Daoy (cell line): ENCODE measurements at places on chromosomes 4 and X.

- DNase-seq = peak; percentile 33
Measured at GRCh38 chr4:110480031-110480549, 4.1 kb downstream of the ENPEP start.

DNA sequence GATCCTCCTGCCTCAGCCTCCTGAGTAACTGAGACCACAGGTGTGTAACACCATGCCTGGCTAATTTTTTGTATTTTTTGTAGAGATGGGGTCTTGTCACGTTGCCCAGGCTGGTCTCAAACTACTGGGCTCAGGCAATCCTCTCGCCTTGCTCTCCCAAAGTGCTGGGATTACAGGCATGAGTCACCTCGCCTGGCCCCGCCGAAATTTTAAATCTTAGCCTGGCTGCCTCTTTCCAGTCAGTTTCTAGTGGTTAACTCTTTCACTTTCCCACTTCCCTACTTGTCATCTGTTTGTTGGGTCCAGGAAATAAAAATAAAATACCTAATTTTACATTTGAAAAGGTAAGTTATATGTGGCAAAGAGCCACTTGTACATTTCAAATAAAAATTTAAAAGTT is 62.4 kb downstream of the TMEM165 start:
- peak; percentile 50 for DNase-seq

DNA sequence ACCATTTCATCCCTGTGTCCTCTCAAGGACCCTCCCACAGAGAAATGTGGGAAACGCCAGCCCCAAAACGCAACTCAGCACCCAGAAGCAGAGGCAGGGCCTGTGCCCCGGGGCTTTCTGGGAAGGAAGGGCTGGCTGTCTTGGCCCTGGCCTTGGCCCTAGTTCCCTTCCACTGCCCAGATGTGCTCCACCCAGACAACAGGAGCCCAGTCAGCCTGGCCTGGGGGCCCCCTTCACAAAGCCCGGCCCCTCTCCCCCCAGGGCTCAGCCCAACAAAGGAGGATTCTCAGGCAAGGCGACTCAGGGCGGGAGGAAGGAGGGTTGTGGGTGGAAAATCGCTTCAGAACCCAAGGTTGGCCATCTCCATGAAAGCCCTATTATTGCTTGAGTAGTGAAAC is 82.5 kb downstream of the PJA1 start:
- no peak for DNase-seq

GRCh38 chrX:97850911-97851310 is 967.2 kb downstream of the RPA4 start:
- DNase-seq = no peak

DNA sequence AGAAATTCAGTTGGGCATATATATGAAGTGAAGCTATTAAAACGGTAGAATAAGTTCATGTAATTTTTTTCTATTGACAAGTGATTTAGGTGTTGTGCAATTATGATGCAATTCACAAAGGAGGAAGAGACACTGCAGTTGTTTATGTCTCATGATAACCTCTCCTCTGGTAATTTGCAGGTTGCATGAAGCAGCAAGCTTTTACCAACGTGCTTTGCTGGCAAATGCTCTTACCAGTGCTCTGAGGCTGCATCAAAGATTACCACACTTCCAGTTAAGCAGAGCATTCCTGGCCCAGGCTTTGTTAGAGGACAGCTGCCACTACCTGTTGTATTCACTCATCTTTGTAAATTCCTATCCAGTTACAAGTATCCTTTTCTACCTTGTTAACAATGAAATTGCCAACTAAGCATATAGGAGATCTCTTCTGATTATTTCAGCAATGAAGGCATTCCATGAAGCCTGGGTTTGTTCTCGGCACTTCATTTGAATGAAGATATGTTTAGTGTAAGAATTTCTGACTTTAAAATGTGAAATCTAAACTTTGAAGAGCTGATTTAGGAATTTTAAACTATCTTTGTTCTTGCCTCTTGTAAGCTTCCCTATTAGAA is 3.9 kb downstream of the TMEM33 start:
- no peak for DNase-seq

- no peak for DNase-seq
Measured at GRCh38 chr4:54683616-54684346, 26.0 kb downstream of the KIT start.

- no peak for DNase-seq
Measured at GRCh38 chrX:65516756-65517155, 17.8 kb downstream of the LAS1L start.

- DNase-seq = peak; percentile 28
Measured at GRCh38 chr4:156575430-156576073, 396.0 kb downstream of the PDGFC start.

- DNase-seq = no peak
Measured at GRCh38 chr4:173478913-173479283, 51.1 kb downstream of the HAND2 start.

- no peak for DNase-seq
Measured at GRCh38 chr4:158170691-158171561, 1.9 kb downstream of the GASK1B start.

GRCh38 chr4:100339870-100340269 is 149.6 kb upstream of the DDIT4L start:
- no peak for DNase-seq

- no peak for DNase-seq
Measured at GRCh38 chrX:65750674-65751469, 83.4 kb downstream of the MSN start.

DNA sequence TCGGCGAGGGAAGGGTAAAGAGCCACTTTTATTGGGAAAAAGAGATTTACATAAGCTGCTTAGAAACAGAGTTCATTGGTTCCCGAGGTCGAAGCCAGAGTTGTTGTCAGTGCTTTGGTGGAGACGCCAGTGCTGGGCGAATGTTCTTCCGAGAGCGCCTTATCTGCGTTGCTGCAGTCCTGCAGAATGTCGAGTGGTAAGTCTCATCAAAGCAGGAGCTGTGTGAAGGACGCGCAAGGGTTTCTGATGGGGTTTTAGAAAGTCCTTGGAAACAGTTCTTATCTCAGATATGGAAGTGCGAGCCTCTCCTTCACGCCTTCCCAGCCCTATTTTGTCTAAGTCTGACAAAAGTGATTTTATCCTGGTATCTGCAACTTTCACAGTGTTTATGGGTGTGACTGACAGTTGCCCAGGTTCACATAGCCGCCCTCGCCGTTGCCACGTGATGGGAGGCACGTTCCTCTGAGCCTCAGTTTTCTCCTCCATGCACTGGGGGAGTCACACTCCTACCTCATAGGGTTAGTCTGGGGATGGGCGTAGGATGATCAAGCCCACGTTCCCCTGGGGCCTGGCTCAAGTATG is 47.3 kb upstream of the NSG1 start:
- no peak for DNase-seq

- DNase-seq = no peak
Measured at GRCh38 chrX:69535661-69536060, 31.5 kb downstream of the NALF2 start.

- no peak for DNase-seq
Measured at GRCh38 chr4:134952775-134953174, 751.2 kb upstream of the PABPC4L start.

- no peak for DNase-seq
Measured at GRCh38 chr4:148069895-148070178, 337.9 kb downstream of the ARHGAP10 start.

GRCh38 chrX:2894885-2895292 is 34.2 kb downstream of the ARSD start:
- DNase-seq = peak; percentile 6

- DNase-seq = peak; percentile 48
Measured at GRCh38 chrX:103585411-103586313, at the start of gene TCEAL4. Gene TCEAL4, plus strand, starts transcription at chrX:103585515. Its CDS starts 1,161 bp downstream, at chrX:103586676.

DNA sequence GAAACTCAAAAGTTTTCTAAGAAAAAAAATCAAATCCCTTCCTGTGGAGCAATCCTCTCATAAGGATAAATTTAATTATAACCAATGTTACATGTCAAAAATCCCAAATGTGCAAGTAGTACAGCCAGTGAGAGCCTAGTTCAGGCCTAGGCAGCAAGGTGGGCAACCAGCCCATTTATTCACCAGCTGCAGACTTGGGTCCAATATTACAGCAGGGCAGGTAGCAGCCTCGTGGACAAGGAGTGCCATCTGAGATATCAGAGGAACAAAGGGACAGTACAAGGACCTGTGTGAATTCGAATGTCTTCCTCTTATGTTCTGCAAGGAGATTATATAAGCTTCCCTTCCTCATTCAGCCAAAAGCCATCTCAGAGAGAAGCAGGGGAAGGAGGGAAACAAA is 6.6 kb downstream of the HELQ start:
- no peak for DNase-seq

DNA sequence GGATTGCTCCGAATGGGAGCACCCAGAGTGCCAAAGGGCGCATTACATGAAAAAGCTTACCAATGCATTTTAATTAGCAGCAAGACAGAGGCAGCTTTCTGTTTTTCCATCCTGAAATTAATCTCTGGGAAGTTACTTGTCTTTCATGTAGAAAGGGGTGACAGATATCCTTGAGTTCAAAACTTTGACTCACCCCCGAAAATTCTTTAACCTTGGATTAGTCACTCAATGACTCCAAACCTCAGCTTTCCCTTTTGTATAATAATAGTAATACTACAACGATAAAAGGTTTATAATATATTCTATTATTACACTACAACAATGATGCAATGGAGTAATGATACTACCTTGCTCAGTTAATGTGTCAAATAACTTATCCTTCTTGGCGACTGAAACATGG is 126.3 kb downstream of the ADAMTS3 start:
- DNase-seq = no peak

GRCh38 chrX:133555782-133556458 is 140.6 kb upstream of the GPC4 start:
- no peak for DNase-seq

GRCh38 chr4:183384983-183385382 is 59.5 kb upstream of the CDKN2AIP start:
- DNase-seq = no peak

GRCh38 chrX:1451661-1452515 is 821 bp downstream of the ASMTL start:
- DNase-seq = no peak

DNA sequence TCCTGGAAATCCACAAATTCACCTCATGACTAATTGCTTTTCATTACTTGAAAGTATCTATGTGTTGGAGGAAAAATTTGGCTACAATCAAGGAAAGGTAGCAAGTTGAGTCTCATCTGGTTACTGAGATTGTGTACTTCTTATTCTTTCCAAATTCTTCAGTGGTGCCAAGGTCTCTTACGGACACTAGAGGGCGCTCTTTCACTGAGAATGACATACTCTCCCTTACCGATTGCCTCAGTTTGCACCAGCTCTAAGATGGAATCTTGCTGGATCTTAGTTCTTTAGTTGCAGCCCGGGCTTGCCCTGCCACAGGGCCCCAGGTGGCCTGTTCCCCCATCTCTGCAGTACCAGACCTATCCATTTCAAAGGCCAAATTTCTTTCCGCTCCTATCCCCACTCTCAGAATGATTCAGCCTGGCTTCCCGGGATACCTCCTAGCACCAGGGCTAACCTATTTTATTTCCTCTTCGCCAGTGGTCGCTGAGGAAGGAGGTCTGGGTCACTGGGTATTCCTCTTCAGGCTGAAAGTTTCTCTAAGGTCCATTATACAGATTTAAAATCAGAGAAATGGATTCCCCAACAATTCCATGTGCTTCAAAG is 24.6 kb upstream of the GPR50 start:
- DNase-seq = peak; percentile 29

DNA sequence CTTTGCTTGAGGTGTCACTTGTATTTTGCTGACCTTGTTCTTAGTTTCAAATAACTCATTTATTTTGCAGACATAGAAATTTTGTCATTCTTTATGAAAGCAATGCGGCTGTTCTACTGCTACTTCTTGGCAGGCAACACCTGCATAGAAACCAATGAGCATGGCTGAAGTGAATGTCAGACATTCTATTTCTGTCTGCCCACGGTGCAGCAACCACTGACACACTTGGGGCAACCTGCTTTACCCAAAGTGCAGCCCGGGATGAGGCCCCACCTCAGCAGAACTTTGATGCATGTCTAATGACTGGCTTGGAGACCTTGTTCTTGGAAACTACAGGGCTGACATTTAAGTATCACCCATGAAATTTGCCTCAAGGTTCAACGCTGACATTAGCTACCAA is 93.6 kb downstream of the RBM47 start:
- no peak for DNase-seq

DNA sequence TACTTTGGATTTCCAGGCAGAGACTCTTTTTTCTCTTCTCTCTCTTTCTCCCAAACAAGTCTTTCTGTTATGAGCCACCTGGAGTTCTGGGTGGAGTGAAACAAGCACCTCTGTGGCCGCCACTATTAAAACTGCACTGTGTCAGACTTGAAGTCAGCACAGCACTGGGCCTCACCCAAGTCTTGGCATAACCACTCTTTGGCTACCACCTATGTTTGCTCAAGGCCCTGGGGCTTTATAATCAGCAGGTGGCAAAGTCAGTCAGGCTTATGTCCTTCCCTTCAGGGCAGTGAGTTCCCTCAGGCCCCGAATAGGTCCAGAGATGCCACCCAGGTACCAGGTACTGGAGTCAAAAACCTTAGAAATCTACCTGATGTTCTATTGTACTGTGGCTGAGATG is 52.4 kb downstream of the ITIH6 start:
- DNase-seq = no peak

GRCh38 chrX:97995834-97996233 is 1112.1 kb downstream of the RPA4 start:
- DNase-seq = no peak

- DNase-seq = no peak
Measured at GRCh38 chr4:137359691-137360315, 172.5 kb downstream of the PCDH18 start.
